ENCODE measurements at places on chromosomes 4 and X. TPM values are rescaled to one million over a fixed set of nuclear protein-coding genes. Genes with fewer than 3 reads are reported as not detected.
A peak's percentile ranks its signal among the peaks of the same experiment; 100 is the strongest.

EGF gene
- 0.48 TPM for total RNA-seq

CSAG3 gene
- not detected for total RNA-seq

XAGE1B gene
- not detected for total RNA-seq

CBR4 gene
- total RNA-seq, result 12.5 TPM

MANBA gene
- 2.6 TPM for total RNA-seq

PABPC1L2A gene
- total RNA-seq, result not detected

PIGA gene
- total RNA-seq, result 17.5 TPM

GAR1 gene
- 104 TPM for total RNA-seq

MAGEB18 gene
- not detected for total RNA-seq

UGT2B11 gene
- not detected for total RNA-seq

WFS1 gene
- 7.7 TPM for total RNA-seq

- DNase-seq, result no peak
Observed at GRCh38 chr4:162392946-162393345, 229.1 kb upstream of the FSTL5 start.

- DNase-seq, result no peak
Observed at GRCh38 chr4:56469489-56470210, 2.2 kb downstream of the SRP72 start.

GRCh38 chr4:37882665-37883296, 8.1 kb upstream of the TBC1D1 start:
- DNase-seq, result no peak

GRCh38 chrX:139204898-139205667, 325.5 kb upstream of the F9 start:
- DNase-seq, result no peak

GRCh38 chrX:28586286-28586685, 960 bp upstream of the IL1RAPL1 start:
- no peak for DNase-seq

GRCh38 chrX:136694431-136695087, 46.6 kb downstream of the CD40LG start:
- no peak for DNase-seq

DNA sequence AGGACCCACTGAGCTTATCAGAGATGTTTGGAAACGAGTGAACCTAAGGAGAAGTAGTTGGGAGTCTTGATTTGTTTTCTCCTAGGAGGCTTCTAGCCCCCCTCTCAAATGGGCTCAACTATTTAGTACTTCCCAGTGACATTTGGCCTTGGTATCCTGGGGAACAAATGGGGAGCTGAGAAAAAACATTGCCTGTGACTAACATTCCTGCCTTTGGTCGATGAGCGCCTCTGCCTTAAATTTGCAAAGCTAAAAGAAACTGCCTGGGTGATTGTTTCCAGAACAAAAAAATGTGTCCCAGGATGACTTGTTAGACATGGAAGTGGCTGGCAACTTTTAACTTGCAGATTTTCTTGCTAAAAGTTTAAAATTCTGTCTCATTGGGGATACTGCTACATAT, 58.8 kb upstream of the IGFBP7 start:
- DNase-seq, result no peak

DNA sequence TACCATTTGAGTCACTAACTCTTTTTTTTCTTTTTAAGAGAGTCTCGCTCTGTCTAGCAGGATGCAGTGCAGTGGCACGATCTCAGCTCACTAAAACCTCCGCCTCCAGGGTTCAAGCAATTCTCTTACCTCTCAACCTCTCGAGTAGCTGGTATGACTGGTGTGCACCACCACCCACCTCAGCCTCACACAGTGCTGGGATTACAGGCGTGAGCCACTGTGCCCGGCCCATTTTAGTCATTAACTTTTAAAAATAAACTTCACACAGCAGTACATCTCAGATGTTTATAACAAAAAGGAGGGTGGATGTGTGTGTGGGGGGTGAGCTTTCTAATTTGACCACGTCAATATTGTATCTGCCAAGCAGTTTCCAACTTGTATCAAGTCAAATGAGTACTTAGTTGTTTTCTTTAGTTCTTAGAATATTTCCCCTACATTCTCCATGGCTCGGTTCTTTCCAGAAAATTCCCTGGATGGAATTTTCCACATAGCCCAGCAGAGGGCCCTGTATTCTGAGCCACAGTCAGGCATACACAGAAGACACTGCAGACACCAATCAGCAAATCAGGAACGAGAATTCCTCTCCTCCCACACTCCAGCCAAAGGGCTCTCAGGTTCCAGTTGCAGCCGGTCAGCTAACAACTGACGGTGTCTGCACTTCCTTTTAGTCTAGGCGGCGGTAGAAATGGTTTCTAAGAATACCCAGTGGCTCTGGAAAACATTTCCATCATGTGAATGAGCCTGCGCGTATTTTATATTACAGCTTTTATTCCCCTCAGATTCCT, 20.1 kb upstream of the ARAF start:
- DNase-seq, result no peak

DNA sequence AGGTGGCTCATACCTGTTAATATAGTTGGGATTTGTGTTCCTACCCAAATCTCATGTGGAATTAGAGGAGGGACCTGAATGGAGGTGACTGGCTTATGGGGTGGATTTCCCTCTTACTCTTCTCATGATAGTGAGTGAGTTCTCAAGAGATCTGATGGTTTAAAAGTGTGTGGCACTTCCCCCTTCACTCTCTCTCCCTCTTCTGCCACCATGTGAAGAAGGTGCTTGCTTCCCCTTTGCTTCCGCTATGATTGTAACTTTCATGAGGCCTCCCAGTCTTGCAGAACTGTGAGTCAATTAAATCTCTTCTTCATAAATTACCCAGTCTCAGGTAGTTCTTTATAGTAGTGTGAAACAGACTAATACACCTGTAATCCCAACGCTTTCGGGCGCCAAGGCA, 28.3 kb upstream of the WDR19 start:
- DNase-seq, result no peak

GRCh38 chrX:56729152-56729850, at the start of gene NBDY:
NBDY (plus strand) TSS chrX:56729243; CDS start chrX:56729354, 111 bp downstream.
- no peak for DNase-seq

GRCh38 chr4:82201805-82202641, 171.8 kb downstream of the HNRNPD start:
- DNase-seq, result peak; percentile 8

- DNase-seq, result no peak
Observed at GRCh38 chr4:34469516-34469915, 1774.8 kb downstream of the ARAP2 start.

DNA sequence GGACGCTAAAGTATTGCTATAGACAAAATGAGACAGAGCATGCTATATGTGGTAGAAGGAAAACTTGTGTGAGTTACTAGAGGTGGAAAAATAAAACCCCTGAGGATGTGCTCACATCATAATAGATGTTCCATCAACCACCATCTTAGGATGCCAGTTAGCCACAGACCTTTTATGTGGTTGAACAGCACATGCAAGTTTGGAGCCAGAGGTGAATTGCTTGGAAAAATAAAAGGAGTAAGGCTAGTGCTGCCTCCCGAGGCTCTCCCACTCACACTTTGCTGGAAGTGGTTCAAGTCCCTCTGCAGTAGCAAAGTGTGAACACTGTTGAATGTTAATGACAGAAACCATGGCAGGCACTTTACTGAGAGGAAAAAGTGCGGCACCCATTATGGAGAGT, 39.4 kb upstream of the PPARGC1A start:
- no peak for DNase-seq

DNA sequence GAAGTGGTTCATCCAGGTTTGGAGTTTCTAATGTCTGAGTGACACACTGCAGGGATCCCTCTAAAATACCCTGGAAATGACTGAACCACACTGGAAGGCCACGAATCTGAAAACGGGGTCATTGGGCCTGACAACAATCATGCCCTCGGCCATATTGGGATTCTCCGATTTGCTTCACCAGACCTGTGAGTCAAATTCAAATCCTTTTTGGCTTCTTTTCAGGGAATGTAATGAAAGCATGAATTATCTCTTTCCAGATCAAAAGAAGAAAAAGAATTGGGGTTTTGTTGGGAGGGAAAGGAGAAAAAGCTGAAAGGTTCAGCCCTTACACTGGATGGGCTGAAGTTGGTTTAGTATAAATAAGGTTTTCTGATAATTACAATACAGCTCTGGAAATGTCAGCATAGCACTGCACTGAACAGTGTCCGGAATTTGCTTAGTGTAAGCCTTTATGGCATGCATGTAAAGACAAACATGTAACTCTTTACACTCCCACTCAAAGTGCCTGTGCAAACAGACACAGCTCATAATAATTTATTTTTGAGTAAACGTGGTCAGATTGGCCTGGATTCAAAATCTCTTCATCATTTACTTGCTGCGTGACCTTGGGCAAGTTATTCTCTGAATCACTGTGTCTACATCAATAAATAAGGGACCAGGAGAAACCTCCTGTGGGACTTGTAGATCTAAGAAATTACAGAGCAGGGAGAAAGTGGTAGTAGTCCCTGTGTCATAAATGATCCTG, 21.4 kb downstream of the CT47C1 start:
- no peak for DNase-seq

GRCh38 chrX:74242484-74243138, 61.4 kb upstream of the ZCCHC13 start:
- no peak for DNase-seq

GRCh38 chr4:76001700-76002099, 5.6 kb downstream of the CXCL9 start:
- DNase-seq, result no peak
